ENCODE measurements at places on chromosomes 12 and 14.

DNA sequence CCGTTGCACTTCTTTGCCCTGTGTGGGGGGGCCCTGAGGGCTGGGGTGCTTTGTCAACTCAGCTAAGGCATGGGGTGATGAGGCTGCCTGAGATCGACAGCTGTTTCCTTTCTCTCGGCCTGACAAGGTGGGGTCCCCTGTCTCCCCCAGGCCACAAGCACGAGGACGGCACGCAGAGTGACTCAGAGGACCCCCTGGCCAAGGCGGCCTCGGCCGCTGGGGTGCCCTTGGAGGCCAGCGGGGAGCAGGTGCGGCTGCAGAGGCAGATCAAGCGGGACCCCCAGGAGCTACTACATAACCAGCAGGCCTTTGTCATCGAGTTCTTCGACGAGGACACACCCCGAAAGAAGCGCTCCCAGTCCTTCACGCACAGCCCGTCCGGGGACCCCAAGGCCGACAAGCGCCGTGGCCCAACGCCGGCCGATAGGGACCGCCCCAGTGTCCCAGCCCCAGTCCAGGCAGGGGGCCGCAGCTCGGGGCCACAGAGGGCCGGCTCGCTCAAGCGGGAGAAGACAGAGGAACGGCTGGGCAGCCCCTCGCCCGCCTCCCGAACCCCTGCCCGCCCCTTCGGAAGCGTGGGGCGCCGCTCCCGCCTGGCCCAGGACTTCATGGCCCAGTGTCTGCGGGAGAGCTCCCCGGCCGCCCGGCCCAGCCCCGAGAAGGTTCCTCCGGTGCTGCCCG lies 18.8 kb downstream of the CEP170B start:
- no peak for DNase-seq

GRCh38 chr14:101525640-101526527 lies 35.4 kb upstream of the DIO3 start:
- no peak for DNase-seq

- DNase-seq: no peak
Measured at GRCh38 chr12:42802785-42803189, 213.2 kb upstream of the PRICKLE1 start.

DNA sequence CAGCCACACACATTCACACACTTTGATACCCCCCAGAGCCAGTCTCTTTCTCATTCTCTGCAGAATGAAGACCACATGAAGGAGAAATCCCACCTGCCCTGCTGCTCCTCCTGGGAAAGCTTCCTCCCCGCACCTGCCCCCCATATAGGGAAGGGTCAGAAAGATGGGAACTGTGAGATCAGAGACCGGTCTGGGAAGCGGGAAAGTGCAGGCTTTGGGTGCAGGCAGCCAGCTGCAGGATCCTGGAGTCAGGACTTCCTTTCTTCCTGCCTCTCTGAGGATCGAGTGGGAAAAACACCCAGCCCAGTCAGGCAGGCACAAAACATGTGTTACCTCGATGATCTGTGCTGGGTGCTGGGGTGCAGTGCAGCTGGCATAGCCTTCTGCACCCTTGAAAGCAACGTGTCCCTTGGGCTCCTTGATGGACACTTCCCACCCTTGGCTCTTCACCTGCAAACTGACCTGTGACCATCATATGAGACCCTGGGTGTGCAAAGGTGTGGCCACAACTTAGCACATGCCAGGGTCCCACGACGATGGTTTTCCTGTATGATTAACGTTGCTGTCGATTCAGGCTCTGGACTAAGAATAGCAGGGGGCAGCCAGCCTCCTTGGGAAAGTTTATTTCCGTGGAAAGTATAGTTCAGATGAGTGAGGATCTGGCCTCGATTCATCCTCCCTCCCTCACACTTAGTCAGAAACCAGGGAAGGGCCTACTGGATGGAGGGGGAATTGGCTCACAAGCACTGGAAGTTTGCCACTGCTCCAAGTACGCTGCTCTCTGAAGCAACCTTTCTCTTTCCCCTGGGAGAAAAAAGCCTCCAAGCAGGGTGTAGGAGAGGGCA lies 105.4 kb upstream of the MED13L start:
- DNase-seq: no peak

GRCh38 chr12:110543252-110543959 lies 39.7 kb downstream of the PPTC7 start:
- DNase-seq: no peak

GRCh38 chr12:49451468-49452259 lies 84.4 kb downstream of the SPATS2 start:
- DNase-seq: no peak

DNA sequence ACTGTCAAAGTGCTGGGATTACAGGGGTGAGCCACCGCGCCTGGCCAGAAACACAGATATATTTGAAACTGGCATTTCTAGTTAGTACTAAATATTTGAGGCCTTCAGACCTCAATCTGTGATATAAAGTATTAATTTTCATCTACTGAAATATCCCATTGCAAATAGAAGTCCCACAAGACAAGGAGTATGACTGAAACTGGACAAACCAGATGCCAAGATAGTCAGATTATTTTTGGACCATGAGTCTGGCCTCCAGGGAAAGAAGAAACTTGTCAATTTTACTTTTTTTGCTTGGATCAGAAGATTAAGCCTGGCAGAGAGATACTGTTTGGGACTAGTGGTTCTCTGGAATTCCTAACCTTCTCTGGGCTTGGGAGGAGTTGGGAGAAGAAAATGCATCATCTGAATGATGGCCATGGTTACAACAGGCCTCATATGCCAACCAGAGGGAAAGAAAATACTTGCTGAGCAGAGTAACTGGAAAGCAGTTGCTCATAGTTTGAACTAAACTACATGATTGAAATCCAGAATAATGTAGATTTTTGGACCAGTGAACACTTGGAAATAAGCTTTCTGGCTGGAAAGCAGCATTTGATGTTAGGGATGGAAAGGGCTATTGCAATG lies 2.9 kb upstream of the SMOC1 start:
- no peak for DNase-seq

DNA sequence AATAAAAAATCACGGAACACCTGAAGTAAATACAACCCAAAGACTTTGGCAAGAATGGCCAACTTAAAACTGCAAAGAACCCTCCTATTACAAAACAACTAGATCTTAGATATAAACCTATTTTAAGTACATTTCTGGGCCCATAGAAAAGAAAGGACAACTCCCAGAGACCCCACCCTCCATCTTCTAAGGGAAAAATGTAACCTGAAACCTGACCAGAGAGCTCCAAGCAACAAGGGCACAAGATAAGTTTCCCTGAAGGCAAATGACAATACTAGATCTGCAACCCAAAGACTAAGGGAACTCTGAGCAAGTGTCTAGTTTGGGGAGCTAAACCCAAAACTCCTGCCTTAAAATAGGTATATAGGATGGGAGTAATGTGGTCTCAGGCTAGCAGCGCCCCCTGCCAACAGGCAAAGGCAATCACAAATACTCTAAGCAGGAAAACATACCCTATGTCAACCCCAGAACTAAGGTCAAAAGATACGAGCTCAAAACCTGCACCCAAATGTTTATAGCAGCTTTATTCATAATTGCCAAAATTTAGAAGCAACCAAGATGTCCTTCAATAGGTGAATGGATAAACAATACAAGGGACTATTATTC lies 218.9 kb downstream of the ITPR2 start:
- no peak for DNase-seq

- no peak for DNase-seq
Measured at GRCh38 chr12:18546399-18546798, 191.4 kb downstream of the PLCZ1 start.

GRCh38 chr12:125186471-125187147 lies 121.4 kb downstream of the AACS start:
- no peak for DNase-seq

DNA sequence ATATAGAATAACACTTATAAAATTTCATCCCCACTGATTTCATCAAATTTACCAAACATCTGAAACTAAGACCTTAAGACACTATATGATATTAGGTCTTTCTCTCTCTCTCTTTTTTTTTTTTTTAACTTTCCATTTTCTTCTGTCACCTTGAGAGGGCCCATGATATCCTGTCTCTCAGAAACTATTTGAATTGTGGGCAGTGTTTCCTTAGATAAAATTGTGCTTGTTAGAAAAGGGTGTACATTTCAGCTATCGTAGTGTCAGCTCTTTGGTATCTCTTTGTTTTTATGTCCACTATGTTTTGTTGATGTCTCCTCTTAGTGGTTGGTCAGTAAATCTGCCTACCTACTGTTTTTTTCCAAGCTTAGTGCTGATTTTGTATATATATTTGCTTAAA lies 23.8 kb downstream of the DNM1L start:
- no peak for DNase-seq

DNA sequence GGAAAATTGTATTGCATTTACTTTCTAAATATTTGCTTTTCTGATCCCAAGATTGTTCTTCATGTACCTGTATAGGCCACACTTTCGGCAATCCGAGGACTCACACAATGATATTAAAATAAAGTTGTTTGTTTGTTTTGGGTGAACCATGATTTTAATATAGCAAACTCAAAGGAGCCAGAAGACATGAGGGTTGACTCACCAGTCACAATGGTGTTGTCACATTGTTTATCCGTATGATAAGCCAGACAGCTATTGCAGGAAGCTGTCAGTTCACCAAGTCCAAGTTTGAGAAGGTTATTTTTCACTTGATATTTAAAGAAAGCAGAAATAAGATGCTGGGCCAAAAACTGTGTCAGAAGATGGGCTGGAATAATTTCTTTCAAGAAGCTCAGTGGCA lies 67.1 kb upstream of the CPM start:
- no peak for DNase-seq

GRCh38 chr12:95380997-95381786 lies 92.8 kb upstream of the METAP2 start:
- DNase-seq: no peak
